NCI-H510A (cell line): ENCODE measurements at places on chromosomes 5 and 9.

DNA sequence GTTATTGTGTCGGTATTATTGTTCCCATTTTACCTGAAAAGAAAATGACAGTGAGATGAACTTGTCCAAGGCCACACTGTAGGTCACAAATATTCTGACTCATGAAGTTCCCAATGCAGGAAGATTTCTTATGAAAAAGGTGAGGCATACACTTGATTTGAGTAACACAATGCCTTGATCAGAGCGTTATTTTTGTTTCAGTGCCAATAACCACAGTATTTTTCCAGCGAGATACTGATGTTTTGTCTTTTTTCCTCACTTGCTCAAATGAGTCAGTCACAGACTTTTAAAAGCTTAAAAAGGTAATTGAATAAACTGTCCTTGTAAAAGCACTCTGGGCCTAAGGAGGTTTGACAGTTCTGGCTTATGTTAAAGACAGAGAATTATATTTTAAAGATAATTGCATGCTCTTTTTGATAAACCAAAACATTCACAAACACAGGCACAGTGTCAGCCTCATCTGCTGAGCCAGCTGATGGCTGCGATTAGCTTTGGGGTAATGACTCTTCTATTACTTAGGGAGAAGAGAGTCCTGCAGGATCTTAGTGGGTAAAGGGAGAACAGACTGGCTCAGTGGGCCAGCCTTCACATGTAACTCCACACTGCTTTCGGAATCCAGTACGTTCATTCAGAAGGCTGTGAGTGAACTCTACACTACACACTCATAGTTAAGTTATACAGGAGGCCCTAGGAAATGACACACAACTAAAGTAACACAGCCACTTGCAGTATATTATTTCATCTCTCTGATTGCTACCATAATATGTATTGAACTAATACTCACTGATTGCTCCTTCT lies 165.5 kb upstream of the CD180 start:
- no peak for DNase-seq

GRCh38 chr5:124537107-124537506 lies 209.3 kb downstream of the ZNF608 start:
- DNase-seq: no peak

DNA sequence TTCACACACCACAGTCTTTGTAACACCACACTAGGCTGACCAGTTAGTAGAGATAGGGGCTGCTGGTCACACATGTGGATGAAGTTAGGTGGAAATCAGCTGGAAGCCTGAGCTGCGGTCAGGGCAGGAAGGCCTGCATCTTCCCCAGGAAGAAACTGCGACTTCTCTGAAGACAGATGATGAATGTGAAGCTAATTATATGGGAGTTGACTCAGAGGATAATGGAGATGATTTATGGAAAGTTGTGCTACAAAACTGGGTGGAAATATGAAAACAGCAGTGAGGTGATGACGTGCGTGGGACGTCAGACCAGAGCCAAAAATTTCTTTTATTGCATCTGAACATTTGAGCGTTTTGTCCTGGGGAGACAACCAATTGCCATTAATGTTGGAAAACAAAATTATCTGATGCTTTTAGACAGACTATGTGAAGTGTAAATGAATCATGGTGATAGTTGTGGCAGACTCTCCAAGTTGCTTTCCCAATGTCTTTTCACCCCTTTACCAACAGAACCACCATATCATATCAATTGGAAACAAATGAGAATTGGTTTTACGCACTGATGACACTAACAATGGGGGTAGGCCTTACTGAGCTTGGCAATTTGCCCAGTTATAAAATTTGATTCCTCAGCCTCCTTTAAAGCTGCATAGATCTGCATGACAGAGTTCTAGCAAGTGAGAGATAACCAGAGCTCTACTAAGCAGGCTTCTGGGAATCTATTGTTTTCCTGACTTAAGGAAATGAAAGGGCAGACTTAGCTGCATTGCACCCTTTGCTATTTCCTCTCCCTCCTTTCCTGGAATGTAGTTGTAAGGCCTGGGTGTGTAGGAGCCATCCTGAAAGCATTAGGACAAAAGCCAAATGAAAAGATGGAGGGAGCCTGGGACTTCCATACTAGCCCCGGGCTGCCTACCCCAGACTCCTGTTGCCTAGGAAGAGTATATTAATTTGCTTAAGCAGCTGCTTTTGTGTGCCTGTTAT lies 84.0 kb downstream of the RAB3C start:
- DNase-seq: no peak

- DNase-seq: no peak
Observed at GRCh38 chr9:117098331-117098730, 316.5 kb downstream of the ASTN2 start.

GRCh38 chr5:175215906-175216305 lies 228.1 kb downstream of the DRD1 start:
- DNase-seq: no peak

DNA sequence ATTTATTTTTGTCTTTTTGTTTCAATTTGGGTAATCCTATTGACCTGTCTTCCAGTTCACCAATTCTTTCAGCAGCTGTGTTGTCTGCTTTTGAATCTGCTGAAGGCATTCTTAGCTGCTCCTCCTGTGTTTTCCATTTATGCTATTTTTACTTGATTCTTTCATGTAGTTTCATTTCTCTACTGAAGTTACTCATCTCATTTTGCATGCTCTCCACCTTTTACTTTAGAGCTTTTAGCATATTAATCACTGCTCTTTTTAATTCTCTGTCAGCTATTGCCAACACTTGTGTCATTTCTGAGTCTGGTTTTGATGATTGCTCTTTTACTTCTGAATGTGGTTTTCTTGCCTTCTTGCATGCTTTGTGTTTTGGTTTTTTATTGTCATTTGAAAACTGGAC lies 496.0 kb upstream of the CLINT1 start:
- no peak for DNase-seq

- DNase-seq: no peak
Observed at GRCh38 chr5:168176251-168176650, 115.2 kb upstream of the WWC1 start.

- DNase-seq: no peak
Observed at GRCh38 chr9:81656871-81657337, 32.4 kb downstream of the TLE1 start.
